ENCODE measurements at places on chromosomes 5 and 9.

GRCh38 chr5:58404734-58405133, 55.2 kb downstream of the PLK2 start:
- DNase-seq, result no peak

- no peak for DNase-seq
Observed at GRCh38 chr5:143361438-143361837, 42.0 kb downstream of the NR3C1 start.

- DNase-seq, result no peak
Observed at GRCh38 chr9:118362123-118362522, 657.9 kb downstream of the TLR4 start.

DNA sequence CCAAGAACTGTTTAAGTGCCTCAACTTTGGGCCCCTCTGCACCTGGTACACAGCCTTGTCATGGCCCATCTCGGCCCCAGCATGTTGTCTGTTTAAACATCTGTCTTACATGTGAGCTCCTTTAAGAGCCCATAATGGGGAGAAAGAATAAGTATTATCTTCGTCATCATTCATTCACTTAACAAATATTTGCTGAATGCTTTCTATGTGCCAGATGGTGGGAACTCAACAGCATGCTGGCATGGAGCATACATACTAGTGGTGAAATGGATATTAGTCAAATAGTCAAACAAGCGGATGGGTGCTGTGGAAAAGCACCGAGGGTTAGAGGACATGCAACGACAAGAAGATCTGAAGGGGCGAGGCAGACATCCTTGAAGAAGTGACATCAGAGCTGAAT, 54.5 kb downstream of the GABBR2 start:
- DNase-seq, result no peak

GRCh38 chr9:113425072-113425471, 14.5 kb downstream of the C9orf43 start:
- no peak for DNase-seq

DNA sequence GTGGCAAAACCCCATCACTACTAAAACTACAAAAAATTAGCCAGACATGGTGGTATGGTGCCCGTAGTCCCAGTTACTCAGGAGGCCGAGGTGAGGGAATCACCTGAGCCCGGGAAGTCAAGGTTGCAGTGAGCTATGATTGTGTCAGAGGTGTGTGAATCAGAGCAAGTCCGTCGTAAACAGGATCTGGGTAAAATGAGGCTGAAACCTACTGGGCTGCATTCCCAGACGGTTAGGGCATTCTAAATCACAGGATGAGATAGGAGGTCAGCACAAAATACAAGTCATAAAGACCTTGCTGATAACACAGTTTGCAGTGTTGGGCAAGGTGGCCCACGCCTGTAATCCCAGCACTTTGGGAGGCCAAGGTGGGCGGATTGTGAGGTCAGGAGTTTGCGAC, 1.9 kb upstream of the CLTB start:
- no peak for DNase-seq

DNA sequence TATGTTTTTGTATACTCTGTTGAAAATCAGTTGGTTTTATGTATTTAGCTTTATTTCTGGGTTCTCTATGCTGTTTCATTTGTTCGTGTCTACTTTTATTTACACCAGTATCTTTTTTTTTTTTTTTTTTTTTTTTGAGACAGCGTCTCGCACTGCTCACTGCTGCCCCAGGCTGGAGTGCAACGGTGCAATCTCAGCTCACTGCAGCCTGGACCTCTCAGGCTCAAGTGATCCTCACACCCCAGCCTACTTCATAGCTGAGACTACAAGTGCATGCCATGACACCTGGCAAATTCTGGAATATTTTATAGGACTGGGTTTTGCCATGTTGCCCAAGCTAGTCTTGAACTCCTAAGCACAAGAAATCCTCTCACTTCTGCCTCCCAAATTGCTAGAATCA, 869.4 kb upstream of the CDH6 start:
- DNase-seq, result no peak

DNA sequence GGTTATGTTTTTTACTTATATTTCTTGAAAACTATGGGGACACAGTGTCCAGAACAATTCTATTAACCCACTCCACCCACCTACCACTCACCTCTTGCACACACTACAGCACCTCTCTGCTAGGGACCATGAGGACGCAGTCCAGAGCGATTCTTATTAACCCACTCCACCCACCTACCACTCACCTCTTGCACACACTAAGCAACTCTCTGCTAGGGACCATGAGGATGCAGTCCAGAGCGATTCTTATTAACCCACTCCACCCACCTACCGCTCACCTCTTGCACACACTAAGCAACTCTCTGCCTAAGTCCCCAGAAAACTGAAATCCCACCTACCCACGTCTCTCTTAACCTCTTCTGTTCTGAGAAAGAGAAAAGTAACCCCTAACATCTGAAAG, 2.2 kb upstream of the SHROOM1 start:
- no peak for DNase-seq

GRCh38 chr5:41156739-41157138, 56.6 kb downstream of the C6 start:
- DNase-seq, result no peak

DNA sequence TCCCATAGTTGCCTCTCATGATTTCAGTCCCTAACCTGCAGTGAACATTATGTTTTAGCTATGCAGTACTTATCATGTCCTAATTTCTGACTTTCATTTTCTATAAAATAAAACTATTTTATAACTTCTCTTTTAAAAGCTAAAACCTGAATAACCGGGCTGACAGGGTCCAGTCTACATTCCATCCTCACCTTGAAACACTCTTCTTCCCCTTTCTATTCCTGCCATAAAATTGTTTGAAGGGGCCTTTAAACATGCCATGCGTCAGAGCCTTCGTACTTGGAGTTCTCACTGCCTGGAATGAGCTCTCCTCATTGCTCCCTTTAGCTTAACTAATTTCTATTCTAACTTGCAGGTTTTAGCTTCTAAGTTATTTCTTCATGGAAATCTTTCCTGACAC, 143.0 kb upstream of the PRLR start:
- DNase-seq, result no peak

GRCh38 chr5:30894811-30895210, 298.7 kb upstream of the CDH6 start:
- DNase-seq, result no peak

GRCh38 chr9:19965336-19965735, 176.5 kb upstream of the SLC24A2 start:
- no peak for DNase-seq

GRCh38 chr9:119369680-119370366, 588 bp upstream of the BRINP1 start:
- no peak for DNase-seq

GRCh38 chr5:172151661-172152210, 36.3 kb downstream of the STK10 start:
- no peak for DNase-seq

GRCh38 chr9:127931092-127931881, 710 bp upstream of the PIP5KL1 start:
- no peak for DNase-seq

GRCh38 chr9:13113216-13113615, 166.3 kb downstream of the MPDZ start:
- DNase-seq, result no peak

GRCh38 chr5:19104948-19105347, 883.1 kb downstream of the CDH18 start:
- no peak for DNase-seq

GRCh38 chr5:92505925-92506324, 1075.1 kb downstream of the NR2F1-AS1 start:
- DNase-seq, result no peak

- no peak for DNase-seq
Observed at GRCh38 chr5:9454012-9454481, 91.8 kb downstream of the SEMA5A start.

- DNase-seq, result no peak
Observed at GRCh38 chr9:109422641-109423040, 75.5 kb downstream of the PTPN3 start.

DNA sequence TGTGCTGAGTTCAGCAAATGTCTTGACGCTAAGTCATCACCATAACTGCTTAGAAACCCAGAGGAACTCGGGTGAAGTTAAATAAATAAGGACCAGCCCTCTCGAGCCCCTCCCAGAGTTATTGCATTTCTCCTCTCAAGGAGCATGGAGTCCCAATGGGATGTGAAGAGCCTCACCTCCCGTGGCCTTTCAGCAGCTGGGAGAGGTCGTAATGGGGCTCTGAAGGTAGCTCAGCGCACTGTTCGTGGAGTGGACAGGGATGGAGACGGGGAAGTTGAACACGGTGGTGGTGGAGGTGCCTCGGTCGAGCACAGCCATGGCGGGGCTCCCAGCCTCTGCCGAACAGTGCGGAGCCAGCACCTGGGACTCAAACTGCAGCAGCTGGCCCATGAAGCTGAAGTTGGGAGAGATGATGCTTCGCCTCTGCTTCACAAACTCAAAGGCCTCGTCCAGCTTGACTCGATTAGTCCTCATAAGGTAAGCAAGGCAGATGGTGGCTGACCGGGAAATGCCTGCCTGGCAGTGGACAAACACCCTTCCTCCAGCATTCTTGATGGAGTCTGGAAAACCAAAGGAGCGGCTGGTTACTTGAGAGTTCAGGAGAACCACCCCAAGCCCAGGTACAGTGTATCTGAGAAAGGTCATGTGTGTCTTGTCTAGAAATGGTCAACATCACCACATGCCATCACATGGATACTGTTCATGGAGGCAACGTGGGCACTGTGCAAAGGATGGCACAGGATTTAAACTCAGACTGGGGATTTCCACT, 2.2 kb downstream of the DUSP1 start:
- DNase-seq, result peak; percentile 54

- no peak for DNase-seq
Observed at GRCh38 chr5:36630201-36631145, 24.1 kb downstream of the SLC1A3 start.

DNA sequence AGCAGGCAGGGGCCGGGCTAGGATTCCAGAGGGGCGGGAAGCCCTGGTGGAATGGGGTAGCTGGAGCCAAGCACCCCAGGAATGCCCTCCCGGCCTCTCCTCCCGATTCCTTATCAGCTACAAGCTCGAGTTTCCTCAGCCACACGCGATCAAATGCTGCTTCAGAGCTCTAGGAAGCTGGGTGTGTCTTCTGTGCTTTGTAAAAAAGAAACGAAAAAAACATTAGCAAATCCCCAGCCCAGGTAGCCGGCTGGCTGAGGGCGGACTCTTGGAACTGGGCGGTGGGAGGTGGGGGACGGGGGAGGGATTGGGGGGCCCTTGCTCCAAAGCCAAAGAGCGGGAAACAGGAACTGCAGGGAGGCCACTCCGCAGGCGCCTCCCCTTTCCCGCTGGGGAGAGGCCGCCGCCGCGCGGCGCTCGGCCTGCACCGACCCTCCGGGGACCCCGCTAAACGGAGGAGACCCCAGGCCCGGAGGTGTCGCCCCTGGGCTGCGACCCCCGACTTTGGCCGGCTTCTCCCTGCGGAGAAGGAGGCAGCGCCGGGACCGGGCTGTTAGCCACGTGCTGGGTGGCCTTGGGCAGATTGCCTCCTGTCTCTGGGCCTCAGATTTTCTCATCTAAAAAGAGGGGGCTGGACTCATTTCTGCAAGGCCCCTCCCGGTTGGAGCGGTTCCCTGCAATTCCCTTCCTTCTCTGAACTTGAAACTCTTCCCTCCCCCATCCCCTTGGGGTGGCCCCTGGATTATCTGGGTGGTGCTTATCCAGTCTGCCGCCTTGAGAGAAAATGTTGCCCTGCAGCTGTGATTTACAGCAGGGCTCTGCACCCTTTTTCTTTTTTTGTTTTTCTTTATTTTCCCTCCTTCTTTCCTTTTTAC, 40.9 kb upstream of the FABP6 start:
- no peak for DNase-seq

- DNase-seq, result no peak
Observed at GRCh38 chr5:168881427-168882149, 302.4 kb upstream of the PANK3 start.

DNA sequence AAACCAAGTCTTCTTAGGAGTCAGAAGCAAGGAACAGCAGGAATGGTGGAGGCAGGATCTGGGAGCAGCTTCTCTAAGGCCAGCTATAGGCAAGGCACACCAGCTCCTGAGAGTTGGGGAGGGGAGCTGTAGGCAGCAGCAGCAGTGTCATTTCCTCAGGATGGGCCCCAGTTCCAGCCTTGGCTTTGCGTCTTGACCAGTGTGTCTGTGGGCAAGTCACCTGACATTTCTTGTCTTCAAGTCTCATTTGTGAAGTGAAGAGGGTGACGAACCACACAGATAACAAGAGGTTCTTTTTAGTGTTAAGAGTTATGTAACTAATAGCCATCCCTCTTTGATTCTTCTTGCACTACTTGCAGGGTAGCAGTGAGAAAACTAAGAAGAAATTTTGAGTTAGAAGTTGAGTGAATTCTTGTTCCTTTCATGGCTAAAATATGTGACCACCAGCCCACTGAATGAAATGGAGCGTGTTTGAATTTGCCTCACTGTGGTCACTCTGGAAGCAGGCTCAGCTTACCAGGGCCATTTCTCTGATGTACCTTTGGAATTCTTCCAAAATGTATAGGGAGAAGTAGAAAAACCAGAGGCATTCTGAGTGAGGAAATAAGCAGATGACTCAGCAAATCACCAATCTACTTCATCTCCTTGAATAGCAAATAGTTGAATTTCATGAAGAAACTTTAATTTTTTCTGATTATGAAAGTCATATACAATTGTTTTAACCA, 42.4 kb downstream of the RHOBTB3 start:
- DNase-seq, result no peak

- DNase-seq, result no peak
Observed at GRCh38 chr5:120055858-120056257, 408.2 kb upstream of the PRR16 start.

DNA sequence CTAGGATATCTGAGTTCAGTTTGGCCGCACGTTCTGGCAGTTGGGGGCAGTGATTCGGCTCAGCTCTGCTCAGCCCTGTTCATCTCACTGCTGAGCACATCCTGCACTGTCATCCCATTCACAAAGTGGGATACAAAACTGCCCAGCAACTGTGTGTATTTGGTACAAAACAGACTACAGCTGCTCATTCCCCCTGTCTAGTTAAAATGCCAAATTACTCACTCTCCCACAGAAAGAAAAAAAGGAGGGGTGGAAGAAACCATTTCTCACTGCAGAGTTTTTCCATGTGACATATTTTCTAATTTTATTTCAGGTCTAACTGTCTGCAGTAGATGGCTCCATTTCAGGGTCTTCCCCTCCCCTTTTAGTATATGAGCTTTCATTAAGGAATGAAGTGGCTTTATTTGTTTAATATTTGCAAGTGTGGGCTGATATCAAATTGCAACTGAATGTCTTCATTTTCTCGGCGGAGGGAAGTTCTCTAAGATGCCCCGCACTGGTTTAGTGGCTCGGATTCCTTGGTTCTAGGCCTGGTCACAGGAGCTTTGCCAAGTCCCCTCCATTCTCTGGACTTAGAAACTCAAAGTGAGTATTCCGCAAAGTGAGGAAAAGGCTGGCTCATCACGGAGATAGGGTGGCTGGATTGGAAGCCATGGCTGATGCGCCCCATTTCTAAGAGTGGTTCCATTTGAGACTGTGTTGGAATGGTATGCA, 14.7 kb downstream of the COL15A1 start:
- DNase-seq, result no peak

- peak; percentile 13 for DNase-seq
Observed at GRCh38 chr5:143898381-143898780, 86.4 kb downstream of the HMHB1 start.

GRCh38 chr9:92965759-92966517, 18.6 kb downstream of the FGD3 start:
- DNase-seq, result no peak

Measured in CD4-positive, alpha-beta memory T cell (primary cell).